ENCODE measurements at places on chromosomes 1 and 21. TPM values are rescaled to one million over a fixed set of nuclear protein-coding genes. Genes with fewer than 3 reads are reported as not detected.

The NKAIN1 gene
- total RNA-seq, result not detected

The S100A9 gene
- total RNA-seq, result 0.59 TPM

The LCA5L gene
- total RNA-seq, result 2.9 TPM

The BCAN gene
- total RNA-seq, result not detected

The HES5 gene
- not detected for total RNA-seq

The PROX1 gene
- under 0.01 TPM for total RNA-seq

The NBPF10 gene
- total RNA-seq, result 5.1 TPM

The C1QA gene
- 1.1 TPM for total RNA-seq

The CRNN gene
- not detected for total RNA-seq
